ENCODE measurements at places on chromosomes 2 and 18.

- DNase-seq = peak; percentile 61
Observed at GRCh38 chr2:46339676-46340459, 42.7 kb downstream of the EPAS1 start.

DNA sequence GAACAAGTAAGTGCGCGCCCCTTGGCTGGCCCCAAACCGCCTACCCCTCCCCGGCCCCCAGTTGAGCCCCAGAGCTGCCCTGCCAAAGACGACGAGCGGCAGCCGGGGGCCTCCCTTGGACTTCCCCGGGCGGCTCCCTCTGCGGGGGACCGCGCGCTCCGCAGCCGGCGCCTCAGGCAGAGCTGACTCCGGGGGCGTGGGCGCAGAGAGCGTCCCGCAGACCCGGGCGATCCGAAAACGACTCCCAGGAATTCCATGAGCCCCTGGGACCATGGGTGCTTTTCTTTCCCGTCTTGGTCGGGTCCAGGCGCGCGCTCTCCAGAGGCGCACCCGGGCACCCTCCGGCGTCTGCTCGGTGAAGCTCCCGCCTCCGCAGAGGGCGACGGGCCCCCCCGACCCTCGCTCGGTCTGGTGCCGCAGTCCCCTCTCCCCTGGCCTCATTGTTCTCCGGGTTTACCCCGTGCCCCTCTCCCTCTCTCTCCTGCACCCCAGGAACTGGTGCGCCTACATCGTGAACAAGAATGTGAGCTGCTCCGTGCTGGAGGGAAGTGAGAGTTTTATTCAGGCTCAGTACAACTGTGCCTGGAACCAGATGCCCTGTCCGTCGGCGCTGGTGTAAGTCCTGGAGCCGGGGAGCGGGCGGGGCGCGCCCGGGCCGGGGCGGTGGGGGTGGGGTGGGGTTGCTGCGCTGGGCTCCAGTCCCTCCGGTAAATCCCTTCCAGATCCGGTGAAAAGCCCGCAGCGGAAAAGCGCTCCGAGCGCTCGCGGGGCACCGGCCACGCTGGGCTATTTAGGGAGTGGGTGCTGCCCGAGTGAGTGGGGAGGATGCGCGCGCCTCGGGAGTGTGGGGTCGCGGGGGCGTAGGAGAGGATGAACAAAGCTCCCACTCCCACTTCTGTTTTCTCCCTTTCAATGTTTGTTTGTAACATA lies 776 bp downstream of the EMILIN2 start:
- no peak for DNase-seq

DNA sequence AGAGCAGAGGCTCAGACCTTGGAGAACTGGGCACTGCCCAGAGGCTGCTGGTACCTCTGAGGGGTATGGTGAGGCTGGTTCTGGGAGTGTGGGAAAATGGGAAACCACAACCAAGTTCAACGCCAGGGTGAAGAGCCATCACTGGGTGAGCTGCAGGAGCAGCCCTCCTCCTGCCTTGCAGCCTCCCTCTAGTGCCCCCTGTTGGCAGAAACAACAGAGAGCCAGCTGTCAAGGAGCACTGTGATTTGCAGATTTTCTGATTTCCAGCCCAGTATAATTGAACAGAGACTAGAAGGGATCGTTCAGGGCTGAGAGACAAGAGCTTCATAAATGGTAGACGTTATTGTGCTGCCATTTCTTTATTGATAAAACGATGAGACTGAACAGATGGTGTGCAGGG lies 50.5 kb downstream of the MAPK4 start:
- no peak for DNase-seq

DNA sequence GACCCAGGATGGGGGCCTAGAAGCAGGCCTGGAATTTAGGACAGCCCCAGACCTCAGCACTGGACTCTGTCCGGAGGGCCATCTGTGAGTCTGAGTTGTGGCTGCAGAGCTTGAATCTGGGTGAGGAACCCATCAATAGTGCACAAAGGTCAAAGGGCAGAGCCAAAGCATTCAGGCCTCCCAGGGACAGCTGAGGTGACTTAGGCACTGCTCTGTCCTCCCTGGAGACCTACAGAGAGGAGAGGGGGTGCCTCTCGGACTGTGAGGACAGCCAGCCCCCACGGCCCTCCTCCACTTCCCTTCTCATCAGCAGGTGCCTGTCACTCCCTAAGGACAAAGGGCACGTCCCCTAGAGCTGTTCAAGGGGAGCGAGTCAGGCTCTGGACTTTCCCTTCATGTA lies 25.1 kb upstream of the PRLH start:
- DNase-seq = no peak

GRCh38 chr2:233120459-233120858 lies 60.3 kb downstream of the INPP5D start:
- no peak for DNase-seq

GRCh38 chr2:126370201-126370600 lies 285.8 kb upstream of the GYPC start:
- DNase-seq = no peak

GRCh38 chr18:6746386-6746960 lies 17.0 kb downstream of the ARHGAP28 start:
- peak; percentile 36 for DNase-seq

GRCh38 chr18:76972241-76972640 lies 149.9 kb downstream of the ZNF236 start:
- DNase-seq = no peak

DNA sequence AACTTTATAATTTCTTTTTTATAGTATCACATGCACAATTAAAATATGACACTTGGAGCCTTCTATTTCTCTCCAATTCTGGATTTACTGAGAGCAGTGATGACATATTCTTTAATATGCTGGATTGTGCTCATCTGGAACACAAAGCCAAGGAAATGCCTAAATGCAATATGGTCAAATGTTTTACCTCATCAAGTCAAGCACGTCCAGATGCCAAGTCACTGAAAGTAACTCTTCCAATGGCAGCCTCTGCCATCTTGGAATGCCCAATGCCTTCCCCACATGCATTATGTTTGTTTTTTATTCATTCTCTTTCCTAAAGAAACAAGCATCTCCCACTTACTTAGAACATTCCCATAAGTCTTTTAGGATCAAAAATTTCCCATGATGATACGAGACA lies 189.8 kb downstream of the TMX3 start:
- DNase-seq = no peak

DNA sequence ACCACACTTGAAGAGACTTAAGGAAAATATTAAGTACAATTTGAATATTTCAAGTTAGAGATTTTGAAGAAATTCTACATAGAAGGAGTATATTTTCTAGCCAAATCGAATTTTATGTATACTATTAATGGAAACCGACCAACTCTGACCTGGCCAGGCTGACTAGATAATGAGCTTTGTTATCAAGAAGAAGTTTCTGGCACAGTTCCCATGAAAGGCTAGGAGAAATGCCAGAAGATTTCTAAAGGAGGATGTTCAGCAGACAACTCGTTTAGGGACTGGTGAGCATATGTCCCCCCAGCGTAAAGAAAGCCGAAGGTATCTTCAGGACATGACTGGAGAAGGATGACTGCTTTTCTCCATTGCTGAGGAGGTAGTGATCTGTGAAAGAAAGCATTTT lies 127.3 kb downstream of the DIS3L2 start:
- DNase-seq = no peak

DNA sequence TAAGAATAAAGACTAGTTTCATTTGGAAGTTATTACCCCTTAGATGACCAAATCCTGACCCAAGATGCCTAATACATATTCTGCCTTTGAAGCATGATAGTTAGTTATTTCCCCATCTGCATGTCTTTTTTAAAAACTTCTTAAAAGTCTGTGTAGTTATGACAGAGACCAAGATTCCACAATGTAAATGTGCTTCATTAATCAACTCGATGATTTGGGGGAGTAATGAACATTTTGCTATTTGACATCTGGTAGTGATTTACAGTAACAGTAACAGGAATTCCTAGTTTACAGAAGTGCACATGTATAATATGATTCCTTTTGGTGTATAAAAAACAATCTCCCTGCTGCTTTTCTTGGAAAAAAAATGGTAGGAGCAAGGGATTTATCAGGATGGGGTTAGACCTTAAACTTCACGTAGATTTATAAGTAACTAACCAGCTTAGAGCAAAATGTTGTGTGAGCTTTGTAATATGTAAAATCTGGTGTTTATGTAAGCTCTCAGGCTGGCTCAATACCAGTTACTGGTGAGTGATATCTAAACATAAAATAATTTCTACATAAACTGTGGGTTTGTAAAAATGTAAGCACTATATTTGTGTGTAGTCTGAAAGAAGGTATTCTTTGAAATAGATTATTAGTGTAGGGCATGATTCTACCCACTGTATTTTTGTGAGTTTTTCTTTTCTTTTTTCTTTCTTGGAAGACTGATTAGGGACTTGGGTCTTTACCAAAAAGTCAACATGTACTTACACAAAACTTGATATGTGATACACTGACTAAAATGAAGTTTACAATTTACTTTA lies 641.6 kb downstream of the EPHA4 start:
- DNase-seq = no peak

DNA sequence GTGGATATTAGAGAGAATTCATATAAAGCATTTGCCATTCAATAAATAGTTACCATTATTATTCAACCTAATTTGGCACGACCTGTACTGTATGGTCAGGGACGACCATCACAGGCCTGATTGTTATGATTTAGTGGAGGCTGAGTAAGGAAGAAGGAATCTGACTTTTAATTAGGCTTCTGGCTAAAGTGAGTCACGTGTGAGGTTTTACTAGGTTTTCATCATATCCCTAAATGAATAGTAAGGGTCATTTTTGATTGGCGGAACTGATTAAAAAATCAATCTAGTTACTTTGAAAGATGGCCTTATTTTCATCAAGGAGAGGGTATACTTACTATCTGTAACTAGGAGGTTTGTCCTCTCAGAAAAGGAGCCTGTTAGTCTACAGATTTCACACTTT lies 143.4 kb downstream of the ADCYAP1 start:
- no peak for DNase-seq

- no peak for DNase-seq
Observed at GRCh38 chr2:216181953-216182461, 72.9 kb downstream of the XRCC5 start.

DNA sequence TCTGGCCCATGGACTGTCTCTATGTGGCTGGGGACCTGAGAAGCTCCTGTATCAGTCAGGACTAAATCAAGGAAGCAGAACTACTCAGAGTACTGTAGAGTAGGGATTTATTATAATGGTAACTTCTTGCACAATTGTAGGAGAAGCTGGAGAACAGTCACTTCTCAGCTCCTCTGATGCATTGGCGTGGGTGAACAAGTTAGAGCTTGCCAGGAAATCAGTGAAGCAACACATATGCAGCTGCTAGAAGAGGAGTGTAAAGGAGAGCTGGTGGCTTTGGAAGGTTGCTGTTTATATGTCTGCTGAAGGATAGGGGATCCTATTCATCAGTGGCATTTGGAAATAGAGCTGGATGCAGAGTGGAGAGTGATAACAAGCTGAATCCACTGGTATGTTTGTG lies 215.5 kb upstream of the CWC22 start:
- DNase-seq = peak; percentile 80

- DNase-seq = no peak
Observed at GRCh38 chr2:222884805-222885424, 24.1 kb downstream of the ACSL3 start.

DNA sequence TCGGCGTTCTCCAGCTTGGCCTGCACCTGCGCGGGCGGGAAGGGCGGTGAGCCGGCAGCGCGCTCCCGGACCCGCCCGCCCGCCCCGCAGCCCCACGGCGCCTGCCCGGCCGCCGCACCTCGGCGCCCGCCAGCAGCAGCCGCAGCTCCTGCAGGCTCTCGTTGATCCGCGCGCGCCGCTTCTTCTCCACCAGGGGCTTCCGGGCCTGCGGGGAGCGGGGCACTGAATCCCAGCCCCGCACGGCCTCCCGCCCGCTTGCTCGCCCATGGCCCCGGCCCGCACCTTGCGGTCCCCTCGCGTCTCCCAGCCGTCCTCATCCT lies 335 bp downstream of the HES6 start:
- DNase-seq = no peak

- DNase-seq = no peak
Observed at GRCh38 chr2:94874277-94874997, 3.2 kb downstream of the TEKT4 start.

DNA sequence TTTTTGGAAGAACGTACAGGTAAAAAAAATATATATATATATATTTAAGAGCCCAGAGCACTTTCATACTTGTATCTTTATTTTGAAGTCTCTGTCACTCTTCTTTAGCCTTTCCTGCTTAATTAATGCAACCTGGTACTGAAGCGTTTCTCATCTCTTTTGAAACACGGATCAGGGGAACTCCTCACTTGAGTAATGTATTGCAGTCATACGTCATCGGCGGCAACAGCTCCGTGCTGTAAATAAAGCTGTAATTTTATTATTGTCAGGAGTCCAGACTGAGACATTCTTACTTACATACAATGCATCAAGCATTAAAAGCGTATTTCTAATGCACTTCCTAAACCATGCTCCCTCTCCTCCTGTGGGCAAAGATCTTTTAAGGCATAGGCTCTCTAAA lies 514.7 kb downstream of the SOX11 start:
- DNase-seq = no peak

- no peak for DNase-seq
Observed at GRCh38 chr2:128732976-128733431, 414.3 kb upstream of the HS6ST1 start.

- no peak for DNase-seq
Observed at GRCh38 chr2:76678383-76679024, 843.7 kb downstream of the LRRTM4 start.

- DNase-seq = peak; percentile 91
Observed at GRCh38 chr2:23445450-23445868, 60.5 kb downstream of the KLHL29 start.

- DNase-seq = no peak
Observed at GRCh38 chr2:219460424-219460926, 25.8 kb downstream of the SPEG start.

DNA sequence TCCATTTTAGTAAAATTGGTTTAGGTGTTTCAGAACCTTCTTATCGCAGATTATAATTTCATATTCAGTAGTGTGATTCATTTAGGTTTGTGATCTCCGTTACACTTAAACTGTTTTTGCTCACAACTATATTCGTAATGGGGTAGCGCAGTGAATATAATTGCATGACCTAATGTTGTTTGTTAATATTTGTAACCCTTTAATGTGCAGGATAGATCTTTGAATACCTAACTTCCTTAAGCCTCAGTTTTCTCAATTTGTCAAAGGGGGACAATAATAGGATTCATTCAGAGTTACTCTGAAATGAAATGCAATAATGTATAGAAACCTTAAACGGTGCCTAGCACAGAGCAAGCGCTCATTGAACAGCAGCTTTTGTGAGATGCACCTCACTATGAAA lies 558 bp upstream of the ZDBF2 start:
- no peak for DNase-seq

DNA sequence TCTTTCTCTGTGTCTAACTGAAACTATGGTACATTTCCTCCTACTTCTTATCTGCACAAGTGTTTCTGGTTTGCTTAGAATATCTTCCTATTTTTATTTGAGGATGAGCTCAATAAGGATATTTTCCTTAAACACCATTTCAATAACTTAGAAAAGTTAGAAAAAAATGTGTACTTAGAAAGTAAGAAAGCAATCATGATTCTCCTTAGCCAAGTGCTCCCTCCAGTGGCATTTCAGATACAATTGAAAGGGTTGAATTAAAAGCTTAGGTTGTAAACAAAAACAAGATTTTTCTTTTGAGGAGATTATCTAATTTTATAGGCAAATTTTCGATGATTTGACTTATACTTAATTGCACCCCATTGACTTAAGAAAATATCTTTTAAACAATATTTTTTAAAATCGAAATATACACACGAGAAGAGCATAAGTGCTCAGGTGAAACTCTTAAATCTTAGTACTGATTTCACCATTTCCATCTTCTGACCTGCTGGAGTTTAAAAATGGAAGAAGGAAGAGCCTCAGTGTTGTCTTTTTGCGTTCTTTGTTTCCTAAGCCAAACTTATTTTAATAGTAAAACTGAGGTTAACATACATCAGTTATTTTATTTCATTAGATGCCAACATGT lies 26.9 kb downstream of the C18orf63 start:
- DNase-seq = peak; percentile 60

- DNase-seq = no peak
Observed at GRCh38 chr18:78918707-78919106, 60.9 kb upstream of the SALL3 start.
